SK-N-SH treated with all-trans-retinoic acid at 6 μM for 48 hours (cell line): ENCODE measurements at places on chromosomes 6 and 20.
A peak's percentile ranks its signal among the peaks of the same experiment; 100 is the strongest.

DNA sequence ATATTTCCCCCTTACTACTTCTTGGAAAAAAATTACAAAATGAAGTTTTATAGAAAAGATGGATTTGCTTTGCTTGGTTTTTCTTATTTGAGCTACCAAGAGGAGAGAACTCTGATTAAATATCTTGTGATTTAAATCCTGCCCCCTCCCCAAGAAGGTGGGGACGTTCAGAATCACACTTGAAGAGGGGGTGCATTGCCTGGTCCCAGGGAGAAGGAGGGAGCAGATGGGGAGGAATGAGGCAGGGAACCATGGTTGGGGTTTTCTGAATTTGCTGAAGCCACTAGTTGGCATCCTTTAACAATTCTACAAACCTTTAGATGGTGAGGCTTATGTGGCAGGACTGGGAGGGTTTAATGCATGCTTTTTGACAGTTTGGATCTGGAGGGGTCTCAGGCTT lies 5.5 kb downstream of the PCK1 start:
- no peak for ATAC-seq

- no peak for ATAC-seq
Observed at GRCh38 chr6:120965814-120966213, 368.5 kb downstream of the TBC1D32 start.

GRCh38 chr20:4369798-4370124 lies 351.9 kb upstream of the PRND start:
- peak; percentile 61 for ATAC-seq

- ATAC-seq = no peak
Observed at GRCh38 chr6:11968241-11968806, 43.8 kb upstream of the HIVEP1 start.

GRCh38 chr6:23448281-23448680 lies 677.7 kb upstream of the NRSN1 start:
- no peak for ATAC-seq

GRCh38 chr6:41027241-41027640 lies 11.8 kb downstream of the UNC5CL start:
- no peak for ATAC-seq

- no peak for ATAC-seq
Observed at GRCh38 chr6:34457382-34457741, 8.5 kb upstream of the PACSIN1 start.

- ATAC-seq = no peak
Observed at GRCh38 chr6:38080889-38081288, 261.4 kb downstream of the ZFAND3 start.

DNA sequence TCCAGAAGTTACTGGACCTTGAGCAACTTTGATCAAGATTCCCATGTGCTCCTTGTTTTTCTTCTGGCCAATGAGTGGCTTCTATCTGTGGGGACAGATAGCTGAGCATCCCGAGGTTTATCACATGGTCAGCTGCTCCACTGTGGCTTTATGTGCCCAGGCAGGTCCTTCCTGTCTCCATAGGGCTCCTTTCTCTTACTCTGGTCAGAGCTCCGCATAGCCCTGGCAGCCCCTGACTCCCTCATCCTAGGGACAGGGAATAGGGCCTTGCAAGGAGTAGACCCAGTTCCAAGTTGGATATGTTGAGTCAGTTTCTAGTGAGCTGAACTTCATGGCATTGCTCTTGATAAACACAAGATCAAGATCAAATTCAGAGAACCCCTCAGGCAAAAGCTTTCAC lies 6.4 kb upstream of the MAS1L start:
- ATAC-seq = no peak

GRCh38 chr20:9043364-9043763 lies 25.5 kb upstream of the PLCB4 start:
- ATAC-seq = no peak

- no peak for ATAC-seq
Observed at GRCh38 chr6:82374516-82374915, 10.9 kb downstream of the TPBG start.

- ATAC-seq = no peak
Observed at GRCh38 chr20:61436667-61437279, 184.7 kb downstream of the CDH4 start.

- peak; percentile 88 for ATAC-seq
Observed at GRCh38 chr20:3820048-3820900, at the start of gene AP5S1. TSS of gene AP5S1 (plus strand) at chr20:3820547. CDS start at chr20:3822118, 1,571 bp downstream.

DNA sequence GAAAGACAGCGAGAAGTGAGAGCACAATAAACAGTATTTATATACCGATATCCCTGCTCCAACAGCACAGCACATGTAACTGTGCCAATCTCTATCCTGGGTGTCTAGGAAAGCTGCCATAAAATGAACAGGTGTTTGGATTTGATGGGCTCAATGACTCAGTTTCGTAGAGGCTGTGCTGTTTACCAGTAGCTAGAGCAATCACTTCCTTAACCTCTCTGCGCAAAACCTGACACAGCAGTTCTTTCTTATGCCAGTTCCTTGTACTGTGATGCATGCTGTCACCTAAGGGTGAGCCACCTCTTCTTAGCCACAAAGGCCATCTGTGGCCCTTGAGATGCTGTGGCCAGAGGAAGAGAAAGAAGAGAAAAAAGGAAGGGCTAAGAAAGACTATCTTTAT lies 59.3 kb downstream of the SHPRH start:
- no peak for ATAC-seq
